NCI-H187 treated with DMSO at 0.1 percent for 48 hours (cell line): ENCODE measurements at places on chromosomes 11 and 22.

- DNase-seq, result no peak
Observed at GRCh38 chr11:6431861-6432260, 8.9 kb downstream of the HPX start.

GRCh38 chr11:694563-695287 lies at the start of gene DEAF1:
TSS of gene DEAF1 (minus strand) at chr11:695222. CDS start at chr11:695047, 175 bp downstream.
- peak; percentile 89 for DNase-seq

DNA sequence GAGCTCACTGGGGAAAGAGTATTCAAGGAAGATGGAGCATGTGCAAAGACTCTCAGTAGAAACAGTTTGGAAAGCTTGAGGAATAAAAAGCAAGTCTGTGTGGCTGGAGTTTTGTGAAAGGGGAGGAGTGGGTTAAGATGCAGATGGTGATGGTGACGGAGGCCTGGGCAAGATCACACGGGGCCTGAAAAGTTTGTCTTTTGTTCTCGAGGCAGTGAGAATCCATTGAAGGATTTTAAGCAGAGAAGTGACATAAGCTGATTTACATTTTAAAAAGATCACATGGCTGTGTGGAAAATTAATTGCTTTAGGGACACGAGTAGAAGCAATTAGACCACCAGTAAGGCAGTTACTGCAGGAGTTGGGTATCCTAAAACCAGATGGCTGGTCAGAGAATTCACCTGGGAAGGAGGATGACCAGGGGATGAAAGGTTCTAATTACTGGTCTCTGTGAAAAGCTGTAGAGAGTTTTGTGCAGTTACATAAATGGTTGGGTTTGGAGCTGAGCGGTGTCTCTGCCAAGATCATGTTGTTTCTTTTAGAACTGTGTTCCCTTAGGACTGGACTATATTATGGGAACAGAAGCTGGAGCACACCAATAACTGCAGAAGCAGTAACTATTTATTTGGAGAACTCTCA lies 7.1 kb downstream of the RRP8 start:
- DNase-seq, result no peak

DNA sequence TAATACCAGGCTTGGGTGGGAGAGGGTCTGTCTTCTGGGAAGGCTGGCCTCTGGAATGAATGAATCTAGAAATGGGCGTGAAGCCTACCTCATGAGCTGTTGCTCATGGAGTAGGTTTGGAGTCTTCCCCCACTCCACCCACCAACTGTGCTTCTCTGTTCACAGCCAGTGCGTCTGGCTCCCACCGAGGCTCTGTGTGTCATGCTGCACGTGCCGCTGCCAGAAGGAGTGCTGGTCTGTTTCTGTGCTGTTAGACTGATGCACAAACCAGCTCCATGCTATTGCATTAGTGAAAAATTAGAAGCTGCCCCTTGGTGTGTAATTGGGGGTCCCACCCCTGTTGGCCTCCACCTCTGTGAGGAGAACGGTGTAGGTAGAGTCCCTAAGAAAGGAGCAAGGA lies 132.3 kb upstream of the PARVA start:
- no peak for DNase-seq

- DNase-seq, result no peak
Observed at GRCh38 chr11:121057922-121058321, 34.0 kb downstream of the TBCEL start.

DNA sequence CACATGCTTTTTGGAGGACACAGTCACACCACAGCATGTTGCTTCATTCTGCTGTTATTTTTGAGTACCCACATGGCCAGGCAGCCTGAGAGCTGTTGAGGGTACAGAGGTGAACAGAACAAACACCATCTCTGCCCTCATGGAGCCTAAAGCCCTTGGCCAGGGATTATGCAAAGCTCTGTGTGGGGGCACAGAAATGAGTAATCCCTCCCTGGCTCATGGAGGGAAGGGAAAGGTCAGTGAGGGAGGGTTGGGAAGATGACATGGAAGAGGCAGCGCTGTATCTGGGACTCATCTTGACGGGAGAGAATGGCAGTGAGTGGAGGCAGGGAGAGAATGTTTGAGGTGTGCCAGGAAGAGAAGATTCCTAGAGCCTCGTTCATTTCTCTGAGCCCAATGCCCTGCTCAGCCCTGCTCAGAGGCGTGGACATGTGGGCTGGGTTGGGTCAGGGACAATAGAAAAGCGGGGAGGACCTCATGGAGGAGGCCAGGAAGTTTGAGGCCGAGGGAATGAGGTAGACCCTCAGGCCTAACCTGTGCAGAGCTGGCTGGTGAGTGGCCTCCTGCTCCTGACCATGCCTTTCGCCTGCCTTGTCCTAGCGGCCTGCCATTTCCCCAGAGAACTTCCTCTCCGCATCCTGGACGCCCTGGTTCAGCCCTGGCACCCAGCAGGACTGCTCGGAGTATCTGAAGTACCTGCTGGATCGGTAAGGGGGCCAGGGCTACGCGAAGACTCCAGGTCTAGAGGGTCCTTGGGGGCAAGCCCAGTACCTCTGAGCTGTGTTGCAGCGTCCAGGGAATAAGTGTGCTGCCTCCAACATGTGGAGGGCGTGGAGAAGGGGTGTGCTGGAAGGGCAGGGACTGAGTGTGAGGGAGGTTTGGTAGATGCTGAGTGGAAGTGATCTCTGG lies 19.8 kb downstream of the USP35 start:
- DNase-seq, result no peak

GRCh38 chr11:74806267-74806666 lies 57.6 kb downstream of the RNF169 start:
- no peak for DNase-seq

- DNase-seq, result no peak
Observed at GRCh38 chr11:13928566-13929251, 33.8 kb upstream of the SPON1 start.

DNA sequence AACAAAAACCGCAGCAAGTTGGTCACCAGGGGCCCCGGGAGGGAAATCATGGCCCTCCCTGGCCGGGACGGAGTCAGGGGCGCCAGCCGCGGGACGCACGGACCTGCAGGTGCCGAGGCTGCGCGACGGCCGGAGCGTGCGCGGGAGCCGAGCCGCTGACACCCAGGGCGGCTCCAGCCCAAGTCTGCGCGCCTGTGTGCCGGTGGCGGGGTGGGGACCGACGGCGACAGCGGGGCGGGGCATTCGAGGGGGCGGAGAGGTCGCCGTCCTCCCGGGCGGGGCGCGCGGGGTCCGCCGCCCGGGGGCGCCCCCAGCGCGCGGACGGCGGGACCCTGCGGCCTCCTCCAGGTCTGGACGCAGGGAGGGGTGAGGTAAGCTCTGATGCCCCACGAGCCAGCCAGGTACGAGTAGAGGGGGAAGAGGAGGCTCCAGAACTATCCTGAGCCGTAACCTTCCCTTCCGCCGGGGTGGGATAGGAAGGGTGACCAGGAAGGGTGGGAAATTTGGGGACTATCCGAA lies at the start of gene ESAM:
ESAM (minus strand) TSS at position 186 of the 519 bp plus-strand sequence; CDS start at position 50, 136 bp downstream.
- no peak for DNase-seq
